ENCODE measurements at places on chromosomes 7 and 10. TPM values are rescaled to one million over a fixed set of nuclear protein-coding genes. Genes with fewer than 3 reads are reported as not detected.

The SFTPA2 gene
- not detected for total RNA-seq

The ANXA8L1 gene
- 0.47 TPM for total RNA-seq

DNA sequence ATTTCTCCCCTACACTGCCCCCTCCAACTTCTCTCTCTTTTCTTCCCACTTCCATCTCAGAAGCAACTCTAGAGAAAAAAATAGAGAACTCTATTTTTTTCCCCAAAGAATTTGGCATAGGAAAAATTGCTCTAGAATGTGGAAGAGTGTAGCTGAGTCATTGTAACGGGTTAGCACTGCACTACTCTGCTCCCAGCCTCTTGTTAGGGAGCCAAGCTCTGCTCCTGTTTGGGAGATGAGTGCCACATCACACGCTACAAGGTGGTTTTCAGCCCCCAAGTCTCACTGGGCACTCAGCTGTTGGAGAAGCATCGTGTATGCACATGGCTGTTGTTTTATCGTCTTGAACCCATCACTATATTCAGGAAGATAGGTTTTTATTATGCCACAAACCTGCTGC is 136.4 kb downstream of the BMPER start:
- no peaks in the 10 kb centered on the region for H3K36me3 ChIP-seq
- H3K27ac ChIP-seq: no peak overlapping the region
- no peak overlapping the region for H3K4me3 ChIP-seq

DNA sequence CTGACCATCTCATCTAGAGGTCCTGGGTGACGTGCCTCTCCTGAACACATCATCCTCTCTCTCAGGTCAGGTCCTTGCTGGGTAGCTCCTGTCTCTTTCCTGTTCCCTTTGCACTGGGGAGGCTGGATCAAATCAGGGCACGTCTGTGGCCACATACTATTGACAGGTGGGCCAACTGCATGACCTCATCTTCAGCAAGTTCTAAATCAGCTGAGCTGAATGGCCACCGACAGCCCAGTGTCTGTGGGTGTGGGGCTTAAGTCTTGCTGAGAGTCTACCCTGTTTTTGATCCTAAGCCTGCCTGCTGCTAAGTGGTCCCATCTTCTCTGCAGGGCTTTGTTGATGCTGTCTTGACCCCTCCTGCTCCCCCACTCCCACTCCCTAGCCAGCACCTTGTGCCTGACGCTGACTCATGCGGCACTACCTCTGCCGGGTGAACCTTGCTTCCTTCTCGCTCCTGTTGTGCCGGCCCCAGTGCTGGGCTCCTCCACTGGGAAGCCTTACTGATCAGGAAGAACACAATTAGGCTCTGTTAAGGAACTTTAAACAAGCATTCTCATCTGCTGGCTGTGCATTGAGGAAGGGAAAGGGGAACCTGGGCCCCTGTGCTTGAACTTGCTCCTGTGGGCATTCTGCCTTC is 440.4 kb downstream of the PLXNA4 start:
- H3K36me3 ChIP-seq: peaks cover 14% of the 10 kb centered on the region
- no peaks in the 10 kb centered on the region for H3K27me3 ChIP-seq
- no peak overlapping the region for H3K27ac ChIP-seq
- H3K4me1 ChIP-seq: no peaks in the 10 kb centered on the region
- DNase-seq: peak; percentile 56

DNA sequence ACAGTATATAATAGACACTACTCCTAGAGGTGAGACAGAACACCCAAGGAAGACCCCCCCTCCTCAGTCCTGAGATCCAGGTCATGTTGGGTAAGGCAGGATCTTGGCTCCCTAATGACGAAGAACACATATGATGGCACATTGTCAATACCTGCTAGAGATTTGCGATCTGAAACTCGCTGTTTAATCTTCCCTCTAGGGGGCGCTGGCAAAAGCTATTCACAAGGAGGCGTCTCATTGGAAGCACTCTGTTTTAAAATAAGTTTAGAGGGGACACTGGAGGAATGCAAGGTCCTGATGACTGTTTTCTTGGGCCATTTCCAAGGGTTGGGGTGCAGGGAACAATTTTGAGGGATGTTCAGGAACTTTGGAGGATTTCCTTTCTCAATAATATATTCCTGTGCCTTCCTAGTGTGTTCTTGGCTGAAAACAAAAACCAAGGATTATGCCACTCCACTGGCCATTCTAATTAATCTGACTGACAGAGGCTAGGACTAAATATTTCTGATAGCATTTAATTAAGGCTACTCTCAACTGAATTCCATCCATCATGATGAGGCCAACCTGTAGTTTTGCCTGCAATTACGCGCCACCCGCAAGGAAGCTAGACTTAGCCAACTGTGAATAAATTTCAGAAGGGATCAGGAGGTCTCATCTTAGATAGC is 1013.8 kb upstream of the MBL2 start:
- no peaks in the 10 kb centered on the region for H3K27me3 ChIP-seq
- H3K4me1 ChIP-seq: no peaks in the 10 kb centered on the region
- DNase-seq: no peak
- H3K27ac ChIP-seq: no peak overlapping the region
- H3K36me3 ChIP-seq: no peaks in the 10 kb centered on the region

DNA sequence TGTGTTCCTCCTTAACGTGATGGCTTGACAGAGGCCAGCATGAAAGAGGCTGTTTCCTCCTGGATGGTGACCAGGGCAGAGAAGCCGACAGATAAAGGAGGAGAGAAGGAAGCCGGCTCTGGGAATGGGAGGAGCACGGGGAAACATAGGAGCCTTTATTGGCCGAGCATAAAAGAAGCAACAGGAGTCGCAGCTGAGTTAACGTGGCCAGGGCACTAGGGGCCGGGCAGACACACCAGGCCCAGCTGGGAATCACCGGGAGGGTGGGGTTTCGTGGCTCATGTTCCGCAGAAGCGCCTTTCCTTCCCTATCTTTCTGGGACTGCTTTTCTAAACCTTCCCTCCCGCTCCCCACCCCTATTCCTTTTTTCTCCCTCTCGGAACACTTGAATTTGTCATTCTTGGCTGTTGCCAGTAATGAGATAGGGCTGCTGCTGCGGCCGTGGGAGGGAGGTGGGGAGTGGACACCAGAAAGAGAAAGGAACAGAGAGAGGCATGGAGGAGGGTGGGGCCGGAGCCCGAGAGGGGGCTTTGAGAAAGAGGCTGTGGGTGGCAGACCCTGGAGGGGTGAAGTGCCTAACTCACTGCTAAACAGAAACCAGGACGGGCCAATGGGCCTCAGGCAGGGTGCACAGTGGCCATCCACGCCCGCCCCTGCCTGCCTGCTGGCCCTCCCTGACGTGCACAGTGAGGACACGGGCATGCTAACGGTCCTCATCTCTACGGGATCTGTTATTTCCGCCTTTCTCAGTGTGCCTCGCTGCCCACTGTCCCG is 65.2 kb downstream of the COL13A1 start:
- DNase-seq: no peak
- peaks cover 47% of the 10 kb centered on the region for H3K4me1 ChIP-seq
- H3K36me3 ChIP-seq: no peaks in the 10 kb centered on the region
- no peaks in the 10 kb centered on the region for H3K27me3 ChIP-seq

DNA sequence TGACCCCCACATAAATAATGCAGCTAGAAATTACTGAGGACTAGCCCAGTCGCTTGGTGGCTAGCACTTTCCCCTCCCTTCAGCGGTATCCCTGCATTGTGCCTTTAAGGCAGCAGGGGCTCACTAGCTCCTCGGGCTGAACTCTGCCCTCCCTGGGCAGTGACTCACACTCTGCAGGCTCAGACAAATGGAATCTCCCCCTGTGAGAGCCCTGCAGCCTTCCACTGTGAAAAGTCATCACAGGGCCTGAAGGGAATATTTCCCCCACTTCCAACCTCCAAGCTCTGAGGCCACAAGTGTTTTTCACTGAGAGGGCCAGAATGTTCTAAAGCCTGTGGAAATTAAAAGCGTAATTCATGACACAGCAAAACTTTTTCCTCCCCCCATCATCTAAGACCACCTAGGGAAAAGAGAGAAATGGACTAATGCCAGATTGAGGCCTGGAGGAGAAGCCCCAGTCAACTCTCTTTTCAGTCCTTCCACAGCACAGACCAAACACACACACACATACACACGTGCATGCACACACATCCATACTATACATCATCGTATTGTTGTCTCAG is 93.6 kb upstream of the COL1A2 start:
- DNase-seq: no peak
- peak overlapping the region; percentile 49 for H3K27ac ChIP-seq
- H3K27me3 ChIP-seq: no peaks in the 10 kb centered on the region
- H3K4me3 ChIP-seq: no peak overlapping the region
- H3K4me1 ChIP-seq: no peaks in the 10 kb centered on the region

- H3K27ac ChIP-seq: no peak overlapping the region
- no peaks in the 10 kb centered on the region for H3K36me3 ChIP-seq
- no peak for DNase-seq
- H3K4me1 ChIP-seq: no peaks in the 10 kb centered on the region
- no peak overlapping the region for H3K4me3 ChIP-seq
Measured at GRCh38 chr10:127314797-127315196, 118.4 kb upstream of the INSYN2A start.

GRCh38 chr7:94182066-94182465 is 177.9 kb upstream of the BET1 start:
- no peaks in the 10 kb centered on the region for H3K27me3 ChIP-seq
- no peak overlapping the region for H3K27ac ChIP-seq
- DNase-seq: no peak
- H3K4me3 ChIP-seq: no peak overlapping the region
- H3K36me3 ChIP-seq: no peaks in the 10 kb centered on the region
- H3K4me1 ChIP-seq: peaks cover 11% of the 10 kb centered on the region

- H3K36me3 ChIP-seq: no peaks in the 10 kb centered on the region
- DNase-seq: no peak
- no peaks in the 10 kb centered on the region for H3K27me3 ChIP-seq
- H3K4me3 ChIP-seq: no peak overlapping the region
Measured at GRCh38 chr10:66622050-66622449, 303.8 kb upstream of the LRRTM3 start.

- H3K27ac ChIP-seq: no peak overlapping the region
- no peaks in the 10 kb centered on the region for H3K4me1 ChIP-seq
- DNase-seq: no peak
- H3K27me3 ChIP-seq: no peaks in the 10 kb centered on the region
- no peak overlapping the region for H3K4me3 ChIP-seq
Measured at GRCh38 chr10:8360814-8361509, 306.5 kb downstream of the GATA3 start.

GRCh38 chr10:91552274-91553095 is 80.4 kb downstream of the PPP1R3C start:
- no peaks in the 10 kb centered on the region for H3K27me3 ChIP-seq
- DNase-seq: no peak
- no peaks in the 10 kb centered on the region for H3K4me1 ChIP-seq

DNA sequence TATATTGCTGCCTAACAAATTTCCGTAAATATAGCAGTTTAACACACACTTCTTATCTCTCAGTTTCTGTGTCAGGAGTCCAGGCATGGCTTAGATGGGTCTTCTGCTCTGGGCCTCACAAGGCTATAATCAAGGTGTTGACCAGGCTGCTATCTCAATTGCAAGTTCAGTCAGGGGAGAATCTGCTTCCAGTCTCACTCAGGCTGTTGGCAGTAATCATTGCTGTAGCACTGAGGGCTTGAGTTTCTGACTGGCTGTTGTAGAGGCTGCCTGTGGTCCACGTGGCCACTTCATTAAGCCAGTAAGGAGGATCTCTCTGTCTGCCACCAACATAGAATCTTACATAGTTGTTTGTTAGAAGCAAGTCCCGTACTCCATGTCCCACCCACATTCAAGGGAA is 138.4 kb downstream of the ST7 start:
- no peaks in the 10 kb centered on the region for H3K36me3 ChIP-seq
- H3K4me1 ChIP-seq: peaks cover 3% of the 10 kb centered on the region
- no peaks in the 10 kb centered on the region for H3K27me3 ChIP-seq
- DNase-seq: no peak
- H3K27ac ChIP-seq: no peak overlapping the region
- H3K4me3 ChIP-seq: no peak overlapping the region

DNA sequence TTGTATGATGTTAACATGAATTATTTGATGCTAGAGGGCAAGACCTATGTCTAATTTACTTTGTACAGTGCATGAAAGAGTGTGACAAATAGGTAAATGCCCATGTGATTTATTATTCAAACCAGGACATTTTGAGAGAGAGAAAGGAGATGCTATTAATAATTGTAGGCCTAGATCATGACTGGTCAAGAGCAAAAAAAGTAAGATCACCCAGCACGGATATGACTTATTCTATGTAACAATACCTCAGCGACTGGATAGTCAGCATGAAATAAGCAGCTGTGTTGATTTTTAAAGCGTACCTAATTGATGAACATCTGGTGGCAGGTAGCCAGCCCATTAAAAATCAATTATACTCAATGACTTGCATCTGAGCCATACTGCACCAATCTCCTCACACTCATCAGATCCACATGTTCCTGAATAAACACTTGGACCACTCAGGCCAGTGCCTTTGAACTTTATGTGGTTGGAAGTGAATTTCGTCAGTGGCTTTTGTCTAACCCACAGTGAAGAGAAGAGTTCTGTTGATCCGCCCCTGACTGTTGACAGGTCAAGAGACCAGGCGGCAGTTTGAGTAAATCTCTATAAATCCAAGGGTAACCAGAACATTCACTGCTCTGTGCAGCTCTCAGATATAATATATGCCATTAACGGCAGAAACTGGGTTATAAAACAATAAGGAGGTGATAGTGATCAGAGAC is 435.3 kb downstream of the MDFIC start:
- no peaks in the 10 kb centered on the region for H3K36me3 ChIP-seq
- H3K4me1 ChIP-seq: no peaks in the 10 kb centered on the region
- no peak overlapping the region for H3K27ac ChIP-seq
- H3K4me3 ChIP-seq: no peak overlapping the region
- no peak for DNase-seq
- H3K27me3 ChIP-seq: no peaks in the 10 kb centered on the region

- H3K27me3 ChIP-seq: no peaks in the 10 kb centered on the region
- no peak for DNase-seq
- peaks cover 96% of the 10 kb centered on the region for H3K4me1 ChIP-seq
- no peaks in the 10 kb centered on the region for H3K36me3 ChIP-seq
- no peak overlapping the region for H3K27ac ChIP-seq
- H3K4me3 ChIP-seq: no peak overlapping the region
Measured at GRCh38 chr10:63221950-63222349, 88.8 kb downstream of the NRBF2 start.

- DNase-seq: no peak
- H3K4me3 ChIP-seq: no peak overlapping the region
- no peaks in the 10 kb centered on the region for H3K27me3 ChIP-seq
Measured at GRCh38 chr7:71019706-71020105, 112.2 kb upstream of the GALNT17 start.

All from spleen (tissue), 13 donors.